ENCODE measurements at places on chromosomes 12 and 14.

GRCh38 chr14:24093207-24093900, 757 bp upstream of the PCK2 start:
- peak overlapping the region; percentile 63 for H3K27ac ChIP-seq
- peaks cover 14% of the 10 kb centered on the region for H3K36me3 ChIP-seq
- no peaks in the 10 kb centered on the region for H3K27me3 ChIP-seq

DNA sequence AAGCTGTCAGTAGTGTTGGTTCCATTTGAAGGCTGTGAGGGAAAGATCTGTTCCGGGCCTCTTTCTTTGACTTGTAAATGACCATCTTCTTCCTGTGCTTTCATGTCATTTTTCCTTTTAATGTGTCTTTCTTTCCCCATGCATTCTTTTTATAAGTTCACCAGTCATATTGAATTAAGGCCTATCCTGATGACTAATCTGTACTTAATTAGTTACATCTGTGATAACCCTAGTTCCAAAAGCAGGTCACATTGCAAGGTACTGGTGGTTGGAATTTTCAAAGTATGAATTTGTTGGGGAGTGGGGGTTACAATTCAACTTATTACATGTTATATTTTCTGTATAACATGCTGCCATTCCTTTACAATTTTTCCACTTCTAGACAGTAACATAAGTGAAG, 1642.1 kb upstream of the FLRT2 start:
- H3K4me3 ChIP-seq: no peak overlapping the region
- H3K36me3 ChIP-seq: no peaks in the 10 kb centered on the region
- H3K27me3 ChIP-seq: no peaks in the 10 kb centered on the region
- H3K27ac ChIP-seq: no peak overlapping the region
- no peak for DNase-seq
- no peaks in the 10 kb centered on the region for H3K4me1 ChIP-seq

GRCh38 chr12:80195074-80195726, 95.9 kb downstream of the OTOGL start:
- H3K27ac ChIP-seq: no peak overlapping the region
- H3K27me3 ChIP-seq: no peaks in the 10 kb centered on the region
- no peak overlapping the region for H3K4me3 ChIP-seq
- DNase-seq: peak; percentile 85
- no peaks in the 10 kb centered on the region for H3K36me3 ChIP-seq

DNA sequence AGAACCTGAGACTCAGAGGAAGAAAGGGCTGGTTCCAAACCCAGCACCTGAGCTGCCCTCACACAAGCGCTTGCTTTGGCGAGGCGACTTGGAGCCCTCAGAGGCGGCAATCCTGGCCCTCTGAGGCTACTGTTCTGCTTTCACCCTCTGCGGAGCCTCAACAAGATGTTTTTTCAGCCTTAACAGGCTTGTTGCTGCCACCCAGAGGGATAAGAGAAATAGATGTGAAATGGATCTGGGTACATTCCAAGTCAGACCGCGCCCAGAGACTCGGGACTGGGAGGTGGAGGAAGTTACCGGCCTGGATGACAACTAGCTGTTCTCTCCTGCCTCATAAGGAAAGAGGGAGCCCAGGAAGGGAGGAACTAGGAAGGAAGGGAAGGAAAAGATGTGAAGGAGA, 89.6 kb downstream of the TTC7B start:
- H3K27ac ChIP-seq: no peak overlapping the region
- no peaks in the 10 kb centered on the region for H3K36me3 ChIP-seq
- no peaks in the 10 kb centered on the region for H3K27me3 ChIP-seq
- H3K4me3 ChIP-seq: no peak overlapping the region
- H3K4me1 ChIP-seq: no peaks in the 10 kb centered on the region

- H3K27me3 ChIP-seq: no peaks in the 10 kb centered on the region
- no peak for DNase-seq
- H3K36me3 ChIP-seq: no peaks in the 10 kb centered on the region
Measured at GRCh38 chr12:115583591-115583990, 693.9 kb downstream of the MED13L start.

GRCh38 chr14:74784634-74785033, 21.5 kb downstream of the YLPM1 start:
- no peak for DNase-seq
- H3K27me3 ChIP-seq: no peaks in the 10 kb centered on the region
- no peaks in the 10 kb centered on the region for H3K4me1 ChIP-seq
- H3K27ac ChIP-seq: no peak overlapping the region
- H3K4me3 ChIP-seq: no peak overlapping the region
- peaks cover 48% of the 10 kb centered on the region for H3K36me3 ChIP-seq

DNA sequence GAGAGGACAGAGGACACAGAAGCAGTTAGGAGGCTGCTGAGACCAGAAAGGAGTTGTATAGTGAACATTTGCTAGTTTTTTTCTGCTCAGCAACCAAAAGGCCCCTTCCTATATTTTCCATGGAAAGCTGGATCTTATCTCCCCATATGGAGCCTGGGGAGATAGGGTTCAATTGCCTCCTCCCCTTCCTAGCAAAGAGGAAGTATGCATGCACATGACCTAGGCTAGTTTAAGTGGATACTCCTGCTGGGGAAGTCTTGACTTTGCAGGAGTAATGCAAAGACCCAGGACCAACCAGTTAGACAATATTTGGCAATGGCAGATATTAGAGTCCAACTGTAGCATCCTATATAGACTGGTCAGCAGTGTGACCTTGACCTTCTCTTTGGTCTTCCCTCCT, 15.1 kb downstream of the CHD8 start:
- DNase-seq: no peak
- H3K4me3 ChIP-seq: no peak overlapping the region
- no peaks in the 10 kb centered on the region for H3K27me3 ChIP-seq
- H3K4me1 ChIP-seq: peaks cover 10% of the 10 kb centered on the region
- H3K36me3 ChIP-seq: no peaks in the 10 kb centered on the region
- H3K27ac ChIP-seq: no peak overlapping the region
